Inflammatory macrophage treated with lipopolysaccharide for 1 hour (primary cell): ENCODE measurements at places on chromosomes 7 and 10.

- DNase-seq: no peak
These were observed 19.8 kb downstream of the CFAP70 start for GRCh38 chr10:73338801-73339368.

DNA sequence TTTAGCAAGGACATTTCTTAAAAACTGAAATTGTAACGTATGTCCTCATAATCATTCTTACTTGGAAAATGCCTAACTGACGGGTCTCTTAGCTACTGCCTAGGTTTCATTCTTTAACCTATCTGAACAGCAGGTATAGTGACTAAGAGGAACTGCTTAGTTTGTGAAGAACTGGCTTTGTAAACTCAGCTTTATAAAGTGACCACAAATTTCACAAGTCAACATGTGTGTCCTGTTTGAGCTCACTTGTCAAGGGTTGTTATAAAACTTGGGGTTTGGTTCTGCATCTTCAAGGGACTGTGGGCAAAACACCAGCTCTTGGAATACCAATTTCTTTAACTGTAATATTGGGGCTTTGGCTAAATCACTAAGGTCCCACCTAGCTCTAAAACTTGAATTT is 32.2 kb downstream of the MRPS33 start:
- peak; percentile 30 for DNase-seq

DNA sequence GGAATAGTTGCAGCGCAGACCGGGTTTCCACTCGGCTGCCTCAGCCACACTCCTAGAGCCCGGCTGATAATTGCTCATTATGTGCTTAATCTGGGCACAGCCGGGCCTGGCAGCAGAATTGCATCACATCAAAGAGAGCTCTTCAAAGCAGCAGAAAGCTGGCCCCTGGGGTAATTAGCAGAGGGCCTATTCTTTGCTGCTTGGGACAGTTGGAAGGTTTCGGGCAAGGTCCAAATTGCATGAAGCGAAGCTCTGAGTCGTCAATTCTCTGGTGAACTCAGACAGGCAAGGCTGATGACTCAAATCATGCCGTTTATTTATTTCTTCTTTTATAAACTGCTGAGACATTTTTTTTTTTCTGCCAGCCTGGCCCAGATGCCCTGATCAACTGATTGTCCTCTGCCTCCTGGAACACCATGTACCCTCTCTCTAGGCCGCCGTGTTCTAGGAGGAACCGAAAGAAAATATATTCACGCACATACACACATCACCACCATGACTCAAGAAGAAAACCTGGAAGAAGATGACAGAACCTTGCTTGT is 242.2 kb downstream of the RAB11FIP2 start:
- DNase-seq: no peak

GRCh38 chr7:90766814-90767564 is 170.9 kb downstream of the CDK14 start:
- no peak for DNase-seq

DNA sequence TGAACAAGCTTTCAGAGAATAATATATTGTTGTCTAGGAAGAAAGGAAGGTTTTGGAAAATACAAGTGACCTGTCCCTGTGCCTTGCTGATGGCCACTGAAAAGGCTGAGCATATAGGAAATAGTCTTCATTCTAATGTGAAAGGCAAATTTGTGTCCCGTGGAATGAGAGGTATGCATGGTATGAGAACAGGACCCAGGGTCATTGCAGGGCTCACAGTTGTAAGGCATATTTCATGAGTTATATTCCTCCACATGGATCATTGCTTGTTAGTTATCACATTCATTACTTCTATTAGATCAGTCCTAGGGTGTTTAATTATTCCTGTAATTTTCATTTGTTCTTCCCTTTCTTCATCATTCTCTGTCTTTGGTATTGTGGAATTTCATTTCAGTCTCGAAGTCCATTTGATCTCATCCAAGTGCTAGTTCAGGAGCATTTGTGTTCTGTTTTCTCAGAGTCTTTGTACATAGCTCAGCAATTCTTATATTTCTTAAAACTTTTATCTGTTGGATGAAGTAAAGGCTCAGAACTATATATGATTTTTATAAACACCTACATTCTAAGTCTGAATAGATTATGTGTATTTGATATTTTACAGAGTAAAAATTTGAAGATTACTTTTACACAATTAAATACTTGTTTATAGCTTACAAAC is 39.4 kb upstream of the ARHGAP21 start:
- DNase-seq: no peak

DNA sequence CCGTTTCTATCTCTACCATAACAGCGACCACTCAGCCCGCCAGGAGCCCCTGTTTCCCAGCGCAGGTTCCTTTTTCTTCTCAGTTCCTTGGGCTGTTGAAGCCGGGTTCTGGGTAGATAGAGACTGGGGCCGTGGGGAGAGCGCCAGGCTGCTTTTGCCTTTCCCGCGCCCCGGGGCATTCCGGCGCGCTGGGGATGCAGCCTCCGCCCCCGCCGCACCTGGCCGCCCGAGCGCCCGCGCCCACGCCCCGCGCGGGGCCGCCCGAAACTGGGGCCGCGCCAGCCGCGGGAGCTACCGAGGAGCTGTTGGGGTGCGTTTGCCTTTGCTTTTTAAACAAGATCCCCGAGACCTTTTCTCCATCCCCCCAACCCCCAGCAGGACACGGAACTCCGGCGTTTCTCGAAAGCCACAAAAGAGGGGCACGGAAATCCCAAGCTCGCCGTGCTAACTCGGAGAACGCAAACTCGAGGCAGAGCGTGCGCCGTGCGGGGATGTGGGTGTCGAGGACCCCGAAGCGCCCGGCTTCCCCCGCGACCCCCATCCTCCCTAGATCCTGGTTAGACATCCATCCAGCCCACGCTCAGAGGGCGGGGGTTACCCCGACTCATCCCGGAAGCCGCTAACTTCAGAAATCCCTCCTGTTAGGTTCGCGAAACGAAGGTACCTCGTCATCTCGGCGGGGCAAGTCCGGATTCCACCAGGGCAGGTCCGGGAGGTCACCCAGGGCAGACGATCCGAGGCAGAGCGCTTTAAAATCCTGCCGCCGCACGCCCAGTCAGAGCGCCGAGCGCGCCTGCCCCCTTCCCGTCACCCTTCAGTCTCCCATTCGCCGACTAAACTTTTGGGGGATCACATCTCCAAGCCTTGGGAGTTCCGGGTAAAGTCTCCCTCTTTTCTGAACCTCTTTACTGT is 1.0 kb downstream of the GRM8 start:
- no peak for DNase-seq

DNA sequence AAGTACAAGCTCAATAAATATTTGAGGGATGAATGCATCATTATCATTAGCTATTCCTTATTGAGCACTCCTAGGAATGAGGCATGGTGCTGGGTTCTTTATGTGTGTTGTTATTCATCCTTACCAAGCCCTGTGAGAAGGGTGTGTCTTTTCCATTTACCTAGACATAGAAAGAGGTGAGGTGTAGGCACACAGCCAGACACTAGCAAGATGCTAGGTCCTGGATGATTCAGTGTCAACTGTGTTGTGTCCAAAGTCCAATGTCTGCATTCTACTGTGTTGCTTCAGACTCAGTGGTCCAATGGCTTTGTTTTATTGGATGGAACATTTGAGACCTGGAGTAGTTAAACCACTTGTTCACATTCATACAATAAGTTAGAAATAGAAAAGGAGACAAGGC is 605.5 kb downstream of the LRMDA start:
- DNase-seq: no peak

GRCh38 chr10:100370714-100371481 is 23.9 kb downstream of the SCD start:
- DNase-seq: peak; percentile 87

- no peak for DNase-seq
These were observed 30.0 kb downstream of the AKR1B1 start for GRCh38 chr7:134428942-134429341.

DNA sequence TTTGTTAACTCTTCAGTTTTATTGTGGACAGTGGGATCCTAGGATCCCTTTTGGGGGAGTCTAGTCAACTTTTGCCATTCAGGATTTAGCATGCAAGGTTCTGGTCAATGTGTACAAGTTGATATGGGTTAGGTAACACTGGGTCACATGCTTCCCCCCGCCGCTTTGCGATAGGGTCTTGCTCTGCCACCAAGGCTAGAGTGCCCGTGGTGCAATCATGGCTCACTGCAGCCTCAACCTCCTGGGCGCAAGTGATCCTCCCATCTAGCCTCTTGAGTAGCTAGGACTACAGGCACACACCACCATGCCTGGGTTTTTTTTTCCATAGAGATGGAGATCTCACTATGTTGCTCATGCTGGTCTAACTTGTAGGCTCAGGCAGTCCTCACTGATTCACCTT is 3.2 kb upstream of the CSGALNACT2 start:
- no peak for DNase-seq

DNA sequence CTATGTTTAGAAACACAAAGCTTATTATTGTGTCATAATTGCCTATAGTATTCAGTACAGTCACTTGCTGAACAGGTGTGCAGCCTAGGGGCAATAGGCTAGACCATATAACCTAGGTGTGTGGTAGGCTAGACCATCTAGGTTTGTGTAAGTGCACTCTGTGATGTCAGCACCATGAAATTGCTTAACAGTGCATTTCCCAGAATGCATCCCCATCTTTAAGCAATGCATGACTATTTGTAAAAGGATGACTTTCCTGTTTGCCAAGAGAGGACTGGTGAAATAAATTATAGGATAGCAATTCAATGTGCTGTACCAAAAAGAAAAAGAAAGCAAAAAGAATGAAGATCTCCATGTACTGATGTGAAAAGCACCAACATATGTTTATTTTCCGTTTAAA is 288.7 kb upstream of the AUTS2 start:
- DNase-seq: peak; percentile 1

DNA sequence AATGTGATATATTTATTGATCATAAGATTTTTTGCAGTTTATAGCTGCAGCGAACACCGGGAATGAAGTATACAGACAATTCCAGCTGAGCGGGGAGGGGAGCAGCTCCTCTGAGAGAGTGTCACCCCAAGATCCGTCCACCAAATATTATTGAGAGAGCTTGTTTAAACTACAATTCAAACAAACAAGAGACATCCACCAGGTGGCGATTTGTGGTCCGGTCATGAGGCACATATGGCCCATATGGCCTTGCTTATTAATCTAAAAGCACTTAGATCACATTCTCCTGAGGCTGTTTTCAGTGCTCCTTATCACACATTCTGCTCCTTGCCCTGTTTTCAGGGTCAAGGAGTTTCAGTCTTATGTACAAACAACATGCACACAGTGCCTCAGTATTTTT is 83.1 kb downstream of the THSD7A start:
- no peak for DNase-seq

DNA sequence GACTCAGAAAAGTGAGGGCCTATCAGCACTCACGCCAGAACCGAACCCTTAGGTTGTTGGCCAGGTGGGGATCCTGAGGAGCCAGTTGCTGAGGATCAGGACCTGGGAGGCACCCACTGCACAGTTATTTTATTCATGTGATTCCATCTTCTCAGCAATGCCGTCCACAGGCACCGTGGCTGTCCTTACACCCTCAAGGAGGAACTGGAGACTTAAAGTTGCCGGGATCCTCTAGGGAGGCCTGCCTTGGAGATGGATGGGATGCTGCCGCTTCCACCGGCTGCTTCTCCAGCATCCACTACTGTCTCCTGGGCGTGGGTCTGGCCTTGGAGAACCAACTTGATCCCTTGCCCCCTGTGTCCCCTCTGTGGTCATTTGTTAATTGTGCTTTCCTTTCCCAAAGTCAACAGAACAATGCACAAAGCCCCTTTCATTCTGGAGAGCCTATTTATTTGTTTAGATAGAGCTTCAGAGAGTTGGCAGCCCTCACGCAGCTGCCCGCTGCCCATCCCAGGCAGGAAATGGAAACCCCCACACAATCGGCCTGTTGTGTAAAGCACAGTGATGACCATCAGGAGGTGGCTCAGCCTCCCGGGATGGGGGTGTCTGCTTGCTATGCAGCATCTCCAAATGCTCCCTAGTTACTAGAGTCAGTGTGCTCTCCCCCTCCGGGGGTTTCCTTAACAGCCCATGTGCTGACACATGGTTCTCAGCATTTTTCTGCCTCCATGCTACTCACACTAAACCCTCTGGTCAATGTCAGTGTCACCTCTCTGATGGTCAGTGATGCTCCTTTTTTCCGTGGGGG is 52.9 kb upstream of the IGFBP3 start:
- no peak for DNase-seq

- no peak for DNase-seq
These were observed 78.7 kb upstream of the PDK4 start for GRCh38 chr7:95675016-95675415.

GRCh38 chr7:75850235-75850634 is 28.6 kb upstream of the RHBDD2 start:
- peak; percentile 79 for DNase-seq

DNA sequence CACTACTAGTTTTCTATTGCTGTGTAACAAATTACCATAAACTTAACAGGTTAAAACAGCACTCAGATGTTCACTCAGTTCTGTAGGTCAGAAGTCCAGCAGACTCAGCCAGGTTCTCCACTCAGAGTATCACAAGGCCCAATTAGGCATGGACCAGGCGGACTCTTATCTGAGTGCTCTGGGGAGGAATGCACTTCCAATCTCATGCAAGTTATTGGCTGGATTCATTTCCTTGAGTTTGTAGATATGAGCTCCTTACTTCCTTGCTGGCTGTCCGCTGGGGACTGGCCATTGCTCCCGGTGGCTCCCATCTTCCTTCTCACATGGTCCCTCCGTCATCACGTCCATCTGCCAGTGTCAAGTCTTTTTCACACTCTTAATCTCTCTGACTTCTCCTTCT is 137.0 kb upstream of the PRR15 start:
- no peak for DNase-seq

DNA sequence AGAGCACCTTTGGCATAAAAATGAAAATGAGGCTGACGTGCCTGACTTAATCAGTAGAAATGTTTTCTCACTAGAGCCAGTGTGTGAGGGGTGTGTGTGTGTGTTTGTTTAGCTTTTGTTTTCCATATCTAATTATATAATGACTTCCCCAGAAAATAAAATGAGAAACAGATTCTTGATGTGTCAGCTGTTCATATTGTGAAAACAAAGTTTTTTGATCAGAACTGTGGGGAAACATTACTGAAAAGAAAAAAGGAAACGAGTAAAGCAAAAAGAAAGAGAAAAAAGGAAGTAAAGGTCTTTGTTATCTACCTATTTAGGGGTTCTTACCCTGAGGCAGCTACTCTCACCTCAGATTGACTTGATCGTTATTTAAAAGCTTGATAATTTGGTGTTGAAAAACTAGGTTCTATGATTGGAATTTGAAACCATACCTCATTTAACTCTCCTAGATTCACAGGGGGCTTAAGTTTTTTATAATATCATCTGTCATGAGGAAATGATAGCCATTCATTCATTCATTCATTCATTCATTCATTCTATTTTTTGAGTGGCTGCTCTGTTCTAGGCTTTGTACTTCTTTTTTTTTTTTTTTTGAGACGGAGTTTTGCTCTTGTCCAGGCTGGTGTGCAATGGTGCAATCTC is 58.0 kb downstream of the CREM start:
- DNase-seq: no peak
